ENCODE measurements at places on chromosomes 5 and 9.

DNA sequence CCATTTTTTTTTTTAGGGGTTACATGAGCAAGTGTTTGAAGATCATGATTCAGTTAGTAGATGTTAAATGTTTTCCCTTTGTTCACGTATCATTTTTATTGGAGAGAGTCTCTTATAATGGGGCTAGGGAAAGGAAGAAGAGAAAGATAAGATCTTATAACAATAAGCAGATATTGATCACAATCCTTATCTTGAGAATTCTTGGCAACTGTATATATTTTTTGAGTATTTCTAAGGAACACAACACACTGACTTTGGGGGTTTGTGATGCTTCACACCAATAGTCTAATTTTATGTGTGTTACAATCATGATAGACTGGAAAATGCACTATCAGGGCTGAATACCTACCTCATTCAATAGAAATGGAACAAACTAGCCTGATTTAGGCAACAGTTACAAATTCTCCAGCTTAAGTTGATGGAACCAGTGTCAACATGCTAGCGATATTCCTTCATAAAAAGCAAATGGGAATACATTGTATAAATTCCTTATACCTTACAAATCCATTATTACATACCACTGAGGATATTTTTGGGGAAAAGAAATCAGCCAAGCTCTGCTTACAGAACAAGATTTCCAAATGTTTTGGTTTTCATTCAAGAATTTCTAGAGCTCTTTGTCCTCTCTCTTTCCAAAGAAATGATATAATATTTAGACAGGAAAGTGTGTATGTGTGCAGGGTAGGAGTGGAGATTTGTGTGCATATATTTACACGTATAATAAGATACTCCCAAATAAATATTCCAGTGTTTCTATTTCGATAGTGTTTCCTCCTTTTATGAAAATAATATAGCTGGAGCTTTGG is 41.5 kb downstream of the SVEP1 start:
- no peak for DNase-seq

- DNase-seq, result no peak
These were observed 1.4 kb downstream of the ZBTB26 start for GRCh38 chr9:122929796-122930354.

DNA sequence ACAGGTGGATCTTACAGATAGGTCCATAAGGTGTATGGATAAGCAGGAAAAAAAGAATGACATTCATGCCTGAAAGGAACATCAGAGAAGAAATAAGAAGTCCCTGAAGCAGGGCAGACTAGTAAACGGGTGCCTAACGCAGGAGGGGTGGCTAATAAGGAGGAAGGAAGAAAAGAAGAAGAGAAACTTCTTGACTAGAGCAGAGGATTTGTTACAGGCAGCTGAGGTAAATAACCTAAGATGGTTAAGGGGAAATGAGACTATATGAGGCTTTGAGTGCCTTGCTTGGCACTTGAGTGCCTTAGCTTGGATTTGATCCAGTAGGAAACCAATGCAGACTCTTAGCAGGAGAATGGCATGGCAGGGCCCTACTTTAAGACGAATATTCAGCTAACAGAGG is 313.5 kb upstream of the PDE4D start:
- no peak for DNase-seq

DNA sequence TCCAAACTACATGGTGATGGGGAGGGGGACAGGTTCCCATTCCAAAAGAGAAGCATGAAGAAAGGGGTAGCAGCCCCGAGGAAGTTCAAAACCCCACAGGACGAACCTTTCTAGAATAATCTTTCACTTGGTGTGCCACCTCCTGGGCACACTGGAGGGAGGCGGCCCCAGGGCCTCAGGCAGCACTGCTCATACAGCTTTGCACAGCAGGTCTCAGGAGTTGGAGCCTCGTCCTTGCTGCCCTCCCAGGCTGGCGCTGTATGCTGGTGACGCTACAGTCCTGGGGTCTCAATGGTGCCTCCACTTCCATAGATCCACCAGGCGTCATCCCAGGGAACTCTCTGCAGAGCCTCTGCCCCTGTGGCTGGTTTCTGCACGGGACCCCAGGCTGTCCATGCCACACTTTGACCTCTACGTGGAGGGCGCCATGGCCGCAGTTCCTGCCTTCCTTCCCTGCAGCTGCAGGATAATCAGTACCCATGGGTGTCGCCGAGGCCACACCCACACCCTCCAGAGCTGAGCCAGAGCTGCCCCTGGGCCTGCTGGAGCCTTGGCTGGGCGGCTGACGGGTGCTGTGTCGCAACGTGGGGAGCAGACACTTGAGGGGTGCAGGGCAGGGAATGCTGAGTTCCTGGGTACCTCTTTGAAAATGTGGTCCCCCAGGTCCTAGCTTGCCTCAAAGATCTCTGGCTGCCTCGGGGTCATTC is 95.3 kb downstream of the COL5A1 start:
- DNase-seq, result no peak

DNA sequence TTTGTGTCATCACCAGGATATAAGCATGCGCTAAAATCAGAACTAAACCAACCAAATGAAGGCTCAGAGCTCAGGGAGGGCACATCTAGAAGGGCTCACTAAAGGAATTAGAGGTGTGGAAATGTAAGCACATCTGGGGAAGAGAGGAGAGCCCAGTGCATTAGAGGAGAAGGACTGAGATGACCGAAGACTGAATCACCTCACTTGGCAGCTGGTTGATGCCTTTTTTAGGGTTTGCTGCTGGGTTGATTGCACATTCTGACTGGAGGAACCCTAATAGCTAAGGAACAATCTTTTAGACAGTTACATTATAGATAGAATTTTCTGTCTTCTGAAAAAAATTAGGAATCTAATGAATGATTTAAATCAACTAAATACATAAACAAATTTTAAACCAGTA is 8.2 kb upstream of the IFNA21 start:
- no peak for DNase-seq

- DNase-seq, result no peak
These were observed 35.6 kb downstream of the SLC30A5 start for GRCh38 chr5:69129413-69129812.

DNA sequence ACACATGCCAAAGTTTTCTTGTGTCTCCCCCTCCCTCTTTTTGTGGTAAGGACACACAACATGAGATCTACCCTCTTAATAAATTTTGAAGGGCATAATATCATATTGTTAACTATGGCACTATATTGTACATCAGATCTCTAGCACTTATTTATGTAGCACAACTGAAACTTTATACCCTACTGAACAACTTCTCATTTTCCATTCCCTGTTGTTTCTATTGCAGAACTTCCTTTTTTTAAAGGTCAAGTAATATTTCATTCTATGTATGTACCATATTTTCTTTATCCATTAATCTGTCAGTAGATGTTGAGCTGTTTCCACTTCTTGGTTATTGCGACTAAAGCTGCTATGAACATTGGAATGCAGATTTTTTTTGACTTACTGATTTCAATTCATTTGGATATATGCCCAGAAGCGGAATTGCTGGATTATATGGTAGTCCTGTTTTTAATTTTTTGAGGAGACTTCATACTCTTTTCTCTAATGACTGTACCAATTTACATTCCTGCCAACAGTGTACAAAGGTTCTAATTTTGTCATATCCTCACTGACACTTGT is 305.3 kb downstream of the PRR16 start:
- DNase-seq, result no peak

- DNase-seq, result no peak
These were observed 16.7 kb downstream of the CTNNAL1 start for GRCh38 chr9:108996643-108997042.

GRCh38 chr5:43362725-43363435 is 49.3 kb downstream of the CCL28 start:
- no peak for DNase-seq

DNA sequence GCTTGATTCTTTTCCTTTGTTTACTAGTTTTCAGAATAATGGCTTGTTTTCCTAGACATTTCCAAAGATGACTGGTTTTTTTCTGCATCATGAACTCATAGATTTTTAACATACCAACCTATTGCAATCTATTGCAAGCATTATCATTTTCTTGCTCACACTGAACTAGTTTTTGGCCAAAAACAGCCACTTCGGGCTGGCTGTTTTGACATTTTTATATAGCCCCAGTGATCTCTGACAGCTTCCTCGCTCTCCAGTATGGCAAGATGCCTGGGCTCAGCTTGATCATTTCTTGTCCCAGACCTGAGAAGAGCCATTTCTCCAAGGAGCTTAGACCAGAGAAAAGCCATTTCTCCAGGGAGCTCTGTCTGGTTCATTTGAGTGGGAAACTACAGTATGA is 94.3 kb upstream of the MAMDC2 start:
- no peak for DNase-seq

- DNase-seq, result no peak
These were observed 74.3 kb downstream of the SLC44A1 start for GRCh38 chr9:105318729-105319191.

- DNase-seq, result no peak
These were observed 5.0 kb downstream of the GRXCR2 start for GRCh38 chr5:145867806-145868205.

DNA sequence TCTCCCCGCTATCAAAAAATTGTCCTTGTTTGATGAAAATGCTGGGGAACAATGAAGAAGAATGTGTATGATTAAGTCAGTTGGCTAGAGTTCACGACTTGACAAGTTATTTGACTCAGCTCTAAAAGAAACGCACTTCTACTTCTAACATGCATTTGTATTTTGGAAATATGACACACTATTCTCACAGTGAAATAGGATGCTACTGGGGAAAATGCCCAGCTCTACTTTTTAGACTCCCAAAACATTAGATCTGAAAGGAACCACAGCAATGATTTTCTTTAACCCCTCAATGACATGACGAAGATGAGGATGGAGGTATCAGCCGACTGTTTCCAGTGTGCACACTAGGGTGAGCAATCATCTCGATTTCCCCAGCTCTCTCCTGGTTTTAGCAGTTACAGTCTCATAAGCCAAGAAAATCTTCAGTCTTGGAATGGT is 83.6 kb upstream of the PCSK1 start:
- no peak for DNase-seq

DNA sequence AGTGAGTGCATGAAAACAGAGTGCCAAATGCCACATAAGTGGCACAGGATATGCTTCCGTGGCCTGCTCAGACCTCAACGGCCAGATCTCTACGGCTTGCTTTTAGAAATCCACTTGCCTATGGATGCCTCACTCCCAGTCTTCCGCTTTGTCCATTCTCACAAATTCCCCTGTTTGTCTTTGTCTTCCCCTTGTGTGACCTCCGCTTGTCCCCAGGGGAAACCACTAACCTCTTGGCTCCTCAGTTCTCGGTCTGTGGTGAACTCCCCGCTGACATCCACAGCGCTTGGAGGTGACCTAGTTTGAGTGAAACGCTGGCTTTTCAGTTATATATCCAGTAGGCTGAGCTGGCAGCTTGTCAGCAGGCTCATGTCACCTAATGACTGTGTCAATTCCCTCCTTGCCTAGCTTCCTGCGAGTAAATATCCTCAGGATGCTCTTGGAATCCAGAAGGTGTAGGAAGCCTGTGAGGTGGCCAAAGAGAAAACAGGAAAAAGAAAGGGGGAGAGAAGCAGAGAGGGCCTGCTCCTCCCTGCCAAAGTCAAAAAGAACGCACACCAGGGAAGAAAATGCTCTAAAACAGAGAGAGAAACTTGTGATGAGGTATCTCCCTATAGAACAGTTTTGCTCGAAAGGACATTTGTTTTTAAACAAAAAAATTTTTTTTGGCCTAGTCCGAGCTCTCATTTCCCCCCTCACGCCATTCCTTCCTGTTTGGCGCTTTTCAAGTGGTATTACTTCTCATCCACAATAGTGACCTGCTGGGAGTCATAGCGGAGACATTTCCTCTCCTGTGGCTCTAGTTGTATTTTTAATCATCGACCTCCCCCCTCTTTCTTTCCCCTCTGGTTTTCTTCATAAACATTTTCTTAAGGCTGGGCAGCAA is 101.6 kb upstream of the SPRY4 start:
- DNase-seq, result no peak

GRCh38 chr9:82865524-82865923 is 197.4 kb downstream of the RASEF start:
- DNase-seq, result no peak

DNA sequence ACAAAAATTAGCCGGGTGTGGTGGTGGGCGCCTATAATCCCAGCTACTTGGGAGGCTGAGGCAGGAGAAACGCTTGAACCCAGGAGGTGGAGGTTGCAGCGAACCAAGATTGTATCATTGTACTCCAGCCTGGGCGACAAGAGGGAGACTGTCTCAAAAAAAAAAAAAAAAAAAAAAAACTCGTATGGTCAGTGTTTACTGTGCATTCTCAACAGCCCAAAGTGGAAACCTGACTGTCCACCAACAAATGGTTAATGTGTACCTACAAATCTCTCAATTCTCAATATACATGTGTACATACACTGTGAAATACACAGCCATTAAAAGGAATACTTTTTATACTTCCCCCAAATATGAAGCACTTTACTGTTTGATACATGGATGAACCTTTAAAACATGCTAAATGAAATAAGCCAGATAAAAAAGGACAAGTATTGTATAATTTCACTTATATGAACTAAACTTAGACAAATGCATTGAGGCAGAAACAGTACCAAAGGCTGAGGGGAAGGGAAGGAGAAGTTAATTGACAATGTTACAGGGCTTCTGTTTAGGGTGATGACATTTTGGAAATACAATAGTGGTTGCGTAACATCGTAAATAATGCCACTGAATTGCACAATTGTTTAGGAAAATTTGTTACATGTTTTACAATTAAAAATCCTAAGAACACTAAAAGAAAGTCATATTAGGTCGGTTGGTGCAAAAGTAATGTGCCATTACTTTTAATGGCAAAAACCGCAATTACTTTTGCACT is 16.5 kb downstream of the DNAJA1 start:
- DNase-seq, result no peak

- no peak for DNase-seq
These were observed 31.2 kb upstream of the SLC28A3 start for GRCh38 chr9:84371737-84372136.

Measured in D721Med (cell line).